Stimulated activated CD8-positive, alpha-beta memory T cell treated with anti-CD3 and anti-CD28 coated beads, Interleukin-15, amount 100 ng/mL, for 4 hours (primary cell): ENCODE measurements at places on chromosomes 6 and 20.

DNA sequence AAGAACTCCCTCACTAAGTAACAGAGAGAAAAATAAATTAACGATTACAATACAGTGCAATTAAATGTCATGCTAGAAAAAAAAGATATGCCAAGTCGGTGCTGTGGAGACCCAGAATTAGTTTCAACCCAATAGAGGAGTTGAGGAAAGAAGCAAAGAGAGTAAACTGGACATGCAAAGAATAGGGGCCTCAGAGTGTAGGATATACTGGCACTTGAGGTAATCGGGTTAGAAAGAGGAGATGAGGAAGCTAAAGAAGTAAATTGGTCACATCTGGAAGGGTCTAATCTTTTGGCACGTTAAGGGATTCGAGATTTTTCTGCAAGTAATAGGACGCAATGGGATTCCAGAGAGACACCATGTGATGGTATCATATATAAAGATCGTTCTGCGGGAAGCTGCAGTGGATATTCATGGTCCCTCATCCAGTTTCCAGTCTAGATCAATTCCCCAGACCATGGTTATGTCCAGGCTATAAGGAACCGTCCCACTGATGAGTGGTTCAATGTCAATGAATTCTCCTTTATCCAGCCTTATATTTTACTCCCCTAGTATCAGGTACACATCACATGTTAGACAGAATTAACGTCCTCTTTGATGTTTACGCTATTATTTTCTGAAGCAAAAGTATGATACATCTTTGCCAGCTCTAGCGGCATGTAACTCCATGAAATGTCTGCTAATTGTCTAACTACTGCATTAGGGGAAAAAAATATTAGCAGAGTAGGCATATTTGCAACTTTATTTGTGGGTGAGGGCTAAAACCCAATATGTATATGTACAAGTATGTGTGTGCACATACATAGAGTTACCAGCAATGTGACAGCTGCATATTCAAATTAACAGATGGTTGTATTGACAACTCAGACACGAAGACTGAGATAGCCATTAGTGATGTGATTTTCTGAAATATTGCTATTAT, 1.1 kb upstream of the TBC1D32 start:
- no peak for DNase-seq

- DNase-seq, result no peak
Observed at GRCh38 chr6:166924531-166924930, 31.8 kb downstream of the RNASET2 start.

GRCh38 chr6:95805699-95806098, 210.1 kb upstream of the FUT9 start:
- no peak for DNase-seq

GRCh38 chr6:46270336-46270735, 99.6 kb upstream of the ENPP5 start:
- DNase-seq, result no peak

DNA sequence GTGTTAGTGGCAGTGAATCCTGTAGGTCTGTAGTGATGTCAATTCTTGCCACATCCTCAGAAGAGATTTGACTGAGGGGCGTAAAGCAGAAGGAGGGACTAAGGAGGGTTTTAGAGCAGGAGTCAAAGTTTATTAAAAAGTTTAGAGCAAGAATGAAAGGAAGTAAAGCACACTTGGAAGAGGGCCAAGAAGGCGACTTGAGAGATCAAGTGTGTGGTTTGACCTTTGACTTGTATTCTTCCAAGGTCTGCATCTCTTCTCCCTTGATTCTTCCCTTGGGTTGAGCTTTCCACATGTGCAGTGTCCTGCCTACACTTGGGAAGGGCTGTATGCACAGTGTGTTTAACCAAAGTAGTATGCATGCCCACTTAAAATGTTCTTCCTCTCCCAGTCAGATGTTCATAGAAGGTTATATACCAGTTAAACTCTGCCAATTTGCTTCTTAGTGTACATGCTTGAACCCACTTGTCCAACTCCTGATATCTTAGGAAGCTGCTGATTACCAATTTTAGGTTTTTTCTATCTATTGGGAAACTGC, 627.6 kb downstream of the MMUT start:
- DNase-seq, result no peak

DNA sequence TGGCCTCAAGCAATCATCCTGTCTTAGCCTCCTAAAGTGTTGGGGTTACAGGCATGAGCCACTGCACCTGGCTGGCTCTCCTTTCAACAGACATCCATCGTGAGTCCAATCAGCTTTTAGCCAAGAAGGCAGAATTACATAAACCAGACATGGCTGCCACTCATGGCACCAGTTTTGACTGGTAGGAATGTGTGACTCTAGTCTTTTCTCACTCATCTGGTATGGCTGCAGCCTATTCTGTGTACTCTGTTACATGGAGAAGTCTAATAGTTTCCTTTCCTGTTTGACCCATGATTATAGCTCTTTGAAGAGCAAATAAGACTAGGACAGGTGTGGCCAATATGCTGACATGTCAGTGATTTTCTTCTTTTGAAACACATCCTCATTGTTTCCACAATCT, 27.0 kb upstream of the RNF144B start:
- DNase-seq, result no peak

GRCh38 chr6:125751334-125751916, 2.0 kb downstream of the HEY2 start:
- DNase-seq, result no peak

DNA sequence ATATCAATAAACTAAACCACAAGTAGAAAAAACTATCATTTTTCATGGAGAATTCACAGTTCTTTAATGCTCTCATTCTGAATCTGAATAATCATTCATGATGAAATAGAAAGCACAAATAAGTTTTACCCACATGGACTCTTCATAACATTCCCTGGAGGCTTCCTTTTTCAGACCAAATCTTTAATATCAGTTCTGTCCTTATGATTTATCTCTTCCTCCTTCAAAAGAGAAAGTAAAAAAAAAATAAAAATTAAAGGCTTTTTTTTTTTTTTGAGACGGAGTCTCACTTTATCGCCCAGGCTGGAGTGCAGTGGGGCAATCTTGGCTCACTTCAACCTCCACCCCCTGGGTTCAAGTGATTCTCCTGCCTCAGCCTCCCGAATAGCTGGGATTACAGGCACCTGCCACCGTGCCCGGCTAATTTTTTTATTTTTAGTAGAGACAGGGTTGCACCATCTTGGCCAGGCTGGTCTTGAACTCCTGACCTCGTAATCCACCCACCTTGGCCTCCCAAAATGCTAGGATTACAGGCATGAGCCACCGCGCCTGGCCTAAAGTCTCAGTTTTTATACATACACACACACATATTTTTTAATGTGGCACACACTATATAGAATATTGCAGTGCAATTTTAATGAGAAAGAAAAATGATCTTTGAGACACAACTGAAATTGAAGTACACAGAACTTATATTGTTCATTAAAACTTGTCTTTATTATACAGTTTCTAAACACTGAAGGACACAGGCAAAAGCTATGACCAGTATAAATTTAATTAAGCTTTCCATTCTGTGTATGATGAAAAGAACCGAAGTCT, 31.9 kb upstream of the ZNF217 start:
- DNase-seq, result no peak
